Left ventricle myocardium inferior (tissue), 1 donor: ENCODE measurements at places on chromosomes 7 and 10. TPM values are rescaled to one million over a fixed set of nuclear protein-coding genes. Genes with fewer than 3 reads are reported as not detected.

DNA sequence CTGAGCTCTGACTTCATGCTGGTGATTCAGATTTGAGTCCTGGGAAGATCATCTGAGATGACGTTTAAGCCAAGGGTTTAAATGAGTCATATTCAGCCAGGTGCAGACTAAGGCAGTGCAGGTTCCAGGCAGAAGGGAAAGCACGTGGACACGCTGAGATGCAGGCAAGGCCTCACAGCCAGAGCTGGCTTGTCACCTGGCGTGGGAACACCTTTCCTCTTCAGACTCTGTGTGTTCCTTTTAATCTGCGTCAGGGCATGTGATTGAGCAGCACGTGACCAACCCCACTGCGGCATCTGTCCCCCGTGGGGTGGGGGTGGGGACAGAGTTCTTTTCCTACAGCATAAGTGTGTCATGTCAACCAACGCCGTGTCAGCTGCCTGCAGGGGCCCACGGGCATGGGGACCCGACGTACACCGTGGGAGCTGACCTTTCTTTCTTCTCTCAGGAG, 10.7 kb upstream of the IDI2 start:
- no peak overlapping the region for H3K27ac ChIP-seq
- DNase-seq = no peak
- H3K36me3 ChIP-seq = peaks cover 44% of the 10 kb centered on the region
- no peaks in the 10 kb centered on the region for H3K27me3 ChIP-seq
- no peak overlapping the region for H3K4me3 ChIP-seq

The DGKI gene
- 1.3 TPM for total RNA-seq

The COMTD1 gene
- 29.0 TPM for total RNA-seq

DNA sequence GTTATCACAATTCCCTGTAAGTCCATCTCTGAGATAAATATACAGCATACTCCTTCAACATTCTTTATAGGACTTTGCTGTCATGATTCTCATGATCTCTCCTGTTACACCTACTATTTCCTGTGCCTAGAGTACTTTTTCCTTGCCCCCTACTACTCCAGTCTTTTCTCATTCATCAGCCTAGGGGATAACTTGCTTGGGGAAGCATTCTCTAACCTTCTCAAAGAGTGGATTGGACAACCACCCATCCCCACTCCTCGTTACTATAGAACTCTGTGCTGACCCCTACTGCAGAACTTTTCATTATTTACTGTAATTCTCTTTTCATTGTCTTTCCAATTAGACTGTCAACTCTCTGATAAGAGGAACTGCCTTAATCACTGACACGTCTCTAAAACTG, 57.4 kb upstream of the TFEC start:
- no peak for DNase-seq
- no peak overlapping the region for H3K4me3 ChIP-seq
- no peaks in the 10 kb centered on the region for H3K36me3 ChIP-seq
- no peaks in the 10 kb centered on the region for H3K4me1 ChIP-seq
- no peak overlapping the region for H3K27ac ChIP-seq

The ADCYAP1R1 gene
- 2.5 TPM for total RNA-seq

DNA sequence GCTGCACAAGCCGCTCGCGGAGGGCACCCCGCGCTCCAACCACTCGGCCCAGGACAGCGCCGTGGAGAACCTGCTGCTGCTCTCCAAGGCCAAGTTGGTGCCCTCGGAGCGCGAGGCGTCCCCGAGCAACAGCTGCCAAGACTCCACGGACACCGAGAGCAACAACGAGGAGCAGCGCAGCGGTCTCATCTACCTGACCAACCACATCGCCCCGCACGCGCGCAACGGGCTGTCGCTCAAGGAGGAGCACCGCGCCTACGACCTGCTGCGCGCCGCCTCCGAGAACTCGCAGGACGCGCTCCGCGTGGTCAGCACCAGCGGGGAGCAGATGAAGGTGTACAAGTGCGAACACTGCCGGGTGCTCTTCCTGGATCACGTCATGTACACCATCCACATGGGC, 50.0 kb downstream of the FIGNL1 start:
- peaks cover 94% of the 10 kb centered on the region for H3K27me3 ChIP-seq
- H3K4me1 ChIP-seq = no peaks in the 10 kb centered on the region
- no peak overlapping the region for H3K4me3 ChIP-seq
- no peaks in the 10 kb centered on the region for H3K36me3 ChIP-seq

GRCh38 chr7:37205451-37205850, 243.2 kb downstream of the ELMO1 start:
- no peak for DNase-seq
- peaks cover 14% of the 10 kb centered on the region for H3K36me3 ChIP-seq
- no peak overlapping the region for H3K4me3 ChIP-seq
- peaks cover 34% of the 10 kb centered on the region for H3K4me1 ChIP-seq
- H3K27me3 ChIP-seq = no peaks in the 10 kb centered on the region

DNA sequence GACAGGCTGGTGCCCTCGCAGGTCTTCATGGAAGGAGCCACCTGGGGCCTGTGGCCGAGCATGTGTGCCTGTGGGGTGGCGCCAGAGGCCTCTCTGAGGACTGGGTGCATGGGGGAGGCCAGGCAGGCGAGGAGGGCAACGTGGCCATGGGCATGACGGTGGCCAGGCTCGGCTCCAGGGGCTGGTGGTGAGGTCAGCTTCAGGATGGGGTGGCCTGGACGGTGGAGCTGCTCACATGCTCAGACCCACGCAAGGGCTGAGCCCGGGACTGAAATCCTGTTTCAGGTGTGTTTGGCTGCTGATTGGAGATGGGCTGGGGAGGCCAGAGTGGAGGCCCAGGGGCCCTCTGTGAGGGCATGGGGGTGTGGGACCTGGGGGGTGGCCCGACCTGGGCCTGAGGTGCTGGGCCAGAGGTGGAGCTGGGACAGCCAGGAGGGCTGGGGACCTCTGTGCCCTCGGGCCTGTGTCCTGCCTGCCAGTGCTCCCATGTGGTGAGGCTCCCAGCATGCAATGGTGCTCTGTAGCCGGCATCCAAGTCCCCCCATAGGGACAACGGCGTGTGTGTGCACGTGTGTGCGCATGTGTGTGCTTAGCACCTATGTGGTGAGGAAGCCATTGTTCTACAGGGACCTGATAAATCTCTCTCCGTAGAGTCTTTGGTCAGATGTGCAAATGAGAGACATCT, 71.1 kb downstream of the INPP5A start:
- no peaks in the 10 kb centered on the region for H3K27me3 ChIP-seq
- H3K4me1 ChIP-seq = peaks cover 54% of the 10 kb centered on the region
- no peak for DNase-seq
- H3K36me3 ChIP-seq = no peaks in the 10 kb centered on the region

DNA sequence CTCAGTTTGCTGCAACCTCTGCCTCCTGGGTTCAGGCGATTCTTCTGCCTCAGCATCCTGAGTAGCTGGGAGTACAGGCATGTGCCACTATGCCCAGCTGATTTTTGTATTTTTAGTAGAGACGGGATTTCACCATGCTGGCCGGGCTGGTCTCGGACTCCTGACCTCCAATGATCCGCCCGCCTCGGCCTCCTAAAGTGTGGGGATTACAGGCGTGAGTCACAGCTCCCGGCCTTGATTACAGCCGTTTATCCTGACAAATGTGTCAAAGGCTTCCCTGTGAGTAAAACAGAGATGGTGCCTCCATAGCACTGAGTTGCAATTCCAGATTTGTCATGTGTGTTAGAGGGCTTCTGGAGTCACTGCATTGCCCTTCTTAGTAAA, 273.7 kb downstream of the CCDC3 start:
- H3K4me3 ChIP-seq = no peak overlapping the region
- no peaks in the 10 kb centered on the region for H3K36me3 ChIP-seq
- H3K4me1 ChIP-seq = no peaks in the 10 kb centered on the region

DNA sequence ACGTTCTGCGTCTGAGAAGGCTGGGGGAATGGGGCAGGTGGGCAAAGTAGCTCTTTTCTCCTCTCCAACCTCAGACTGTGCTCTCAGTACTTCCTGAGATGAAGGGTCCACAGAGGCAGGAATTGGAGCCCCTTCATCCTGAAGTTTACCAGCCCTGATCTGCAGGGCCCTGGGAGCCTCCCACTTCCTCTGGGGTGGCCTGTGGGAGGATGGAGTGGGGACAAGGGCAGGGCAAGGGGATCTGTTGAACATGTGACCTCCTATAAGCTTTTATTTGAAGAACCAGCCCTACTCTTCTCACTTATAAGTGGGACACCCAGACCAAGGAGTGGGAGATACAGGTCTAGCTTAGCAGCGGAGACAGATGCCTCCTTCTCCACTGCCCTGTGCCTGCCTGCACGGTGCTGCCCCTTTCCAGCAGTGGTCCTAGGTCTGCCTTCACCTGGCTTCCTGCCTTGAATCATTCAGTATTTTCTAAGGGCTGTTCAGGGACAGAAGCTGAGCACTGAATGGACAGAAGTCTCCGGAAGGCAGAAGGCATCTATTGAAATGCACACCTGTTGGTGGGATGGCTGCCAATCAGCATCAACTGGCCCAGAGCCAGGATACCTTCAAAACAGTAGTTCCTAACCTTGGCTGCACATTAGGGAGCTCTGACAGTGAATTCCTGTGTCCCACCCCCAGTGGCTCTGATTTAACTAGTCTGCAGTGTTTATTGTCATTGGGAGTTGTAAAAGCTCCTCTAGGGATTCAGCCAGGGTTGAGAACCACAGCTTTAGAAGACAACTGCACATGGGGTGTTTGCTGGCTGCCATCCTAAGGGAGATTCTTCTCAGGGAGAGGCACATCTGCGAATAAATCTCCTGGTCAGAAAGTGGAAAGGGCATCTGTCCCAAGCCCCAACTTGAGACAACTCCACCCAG, 2.7 kb upstream of the ARHGAP22 start:
- H3K36me3 ChIP-seq = no peaks in the 10 kb centered on the region
- H3K27ac ChIP-seq = peak overlapping the region; percentile 65
- peaks cover 42% of the 10 kb centered on the region for H3K4me1 ChIP-seq
- H3K27me3 ChIP-seq = peaks cover 24% of the 10 kb centered on the region

- peaks cover 4% of the 10 kb centered on the region for H3K27me3 ChIP-seq
- DNase-seq = no peak
- no peaks in the 10 kb centered on the region for H3K36me3 ChIP-seq
- H3K4me3 ChIP-seq = no peak overlapping the region
- no peaks in the 10 kb centered on the region for H3K4me1 ChIP-seq
- H3K27ac ChIP-seq = no peak overlapping the region
Observed at GRCh38 chr7:137762334-137762733, 84.4 kb downstream of the DGKI start.

The CUZD1 gene
- total RNA-seq = 0.16 TPM

DNA sequence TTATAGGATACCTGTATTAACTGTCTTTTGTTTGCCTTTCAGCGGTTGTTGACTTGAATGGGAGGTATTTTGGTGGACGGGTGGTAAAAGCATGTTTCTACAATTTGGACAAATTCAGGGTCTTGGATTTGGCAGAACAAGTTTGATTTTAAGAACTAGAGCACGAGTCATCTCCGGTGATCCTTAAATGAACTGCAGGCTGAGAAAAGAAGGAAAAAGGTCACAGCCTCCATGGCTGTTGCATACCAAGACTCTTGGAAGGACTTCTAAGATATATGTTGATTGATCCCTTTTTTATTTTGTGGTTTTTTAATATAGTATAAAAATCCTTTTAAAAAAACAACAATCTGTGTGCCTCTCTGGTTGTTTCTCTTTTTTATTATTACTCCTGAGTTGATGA, 26.6 kb downstream of the RBM17 start:
- H3K27ac ChIP-seq = peak overlapping the region; percentile 69
- DNase-seq = no peak
- peaks cover 67% of the 10 kb centered on the region for H3K36me3 ChIP-seq
- no peaks in the 10 kb centered on the region for H3K27me3 ChIP-seq

The ESYT2 gene
- total RNA-seq = 41.1 TPM

GRCh38 chr7:35702541-35702940, 7.6 kb upstream of the HERPUD2 start:
- no peaks in the 10 kb centered on the region for H3K4me1 ChIP-seq
- H3K4me3 ChIP-seq = no peak overlapping the region
- H3K27ac ChIP-seq = no peak overlapping the region
- no peaks in the 10 kb centered on the region for H3K36me3 ChIP-seq

DNA sequence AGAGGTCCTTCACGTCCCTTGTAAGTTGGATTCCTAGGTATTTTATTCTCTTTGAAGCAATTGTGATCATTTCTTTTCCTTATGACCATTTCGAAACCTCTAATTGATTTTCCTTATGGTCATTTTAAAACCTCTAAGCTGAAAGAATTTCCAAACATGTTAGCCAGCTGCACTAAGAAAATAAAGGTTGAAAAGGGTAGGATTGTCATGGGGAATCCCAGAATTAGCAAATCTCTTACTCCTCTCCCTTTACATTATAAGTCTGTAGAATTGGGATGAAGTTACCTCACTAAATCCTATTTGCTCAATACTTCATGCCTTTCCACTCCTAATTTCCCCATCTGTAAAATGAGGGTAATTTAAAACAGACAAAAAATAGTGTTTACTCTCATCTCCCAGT, 79.5 kb downstream of the FAM185A start:
- no peak for DNase-seq
- H3K36me3 ChIP-seq = peaks cover 20% of the 10 kb centered on the region
- H3K4me3 ChIP-seq = no peak overlapping the region
- no peak overlapping the region for H3K27ac ChIP-seq

DNA sequence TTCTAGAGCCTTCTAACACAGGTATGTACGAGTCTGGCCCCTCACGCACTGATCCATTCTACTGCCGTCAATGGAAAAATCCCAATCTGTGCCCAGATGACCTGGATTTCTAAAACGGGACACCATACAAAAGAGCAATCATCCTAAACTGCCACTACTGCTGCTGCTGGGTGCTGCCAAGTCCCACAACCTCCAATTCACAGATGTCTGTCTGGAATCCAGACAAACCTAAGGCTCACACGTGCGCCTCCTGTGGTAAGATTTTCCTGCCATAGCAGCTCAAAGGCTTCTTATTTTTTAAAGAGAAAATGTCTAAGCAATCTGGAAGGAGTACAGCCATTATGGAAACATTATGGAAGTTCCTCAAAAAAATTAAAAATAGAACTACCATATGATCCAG, 40.9 kb downstream of the JCAD start:
- no peaks in the 10 kb centered on the region for H3K27me3 ChIP-seq
- peaks cover 26% of the 10 kb centered on the region for H3K4me1 ChIP-seq
- H3K36me3 ChIP-seq = peaks cover 8% of the 10 kb centered on the region
- no peak for DNase-seq
- H3K4me3 ChIP-seq = no peak overlapping the region

DNA sequence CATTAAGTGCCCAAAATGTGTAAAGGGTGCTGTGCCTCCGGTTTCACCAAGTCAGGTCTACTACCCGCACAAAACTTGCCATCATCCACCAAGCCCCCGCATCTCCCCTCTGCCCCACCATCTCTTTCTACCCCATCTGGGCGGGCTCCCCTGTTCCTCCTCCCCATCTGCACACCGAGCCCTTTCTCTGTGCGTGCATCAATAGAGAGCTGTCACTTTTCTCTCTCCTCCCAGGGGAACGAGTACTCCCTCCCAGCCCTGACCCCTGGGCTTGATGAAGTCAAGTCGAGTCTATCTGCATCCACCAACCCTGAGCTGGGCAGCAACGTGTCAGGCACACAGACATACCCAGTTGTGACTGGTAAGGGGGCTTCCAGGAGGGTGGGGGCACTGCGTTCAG, 63.5 kb downstream of the PAX2 start:
- H3K4me3 ChIP-seq = no peak overlapping the region
- DNase-seq = no peak
- peaks cover 97% of the 10 kb centered on the region for H3K27me3 ChIP-seq
- H3K4me1 ChIP-seq = no peaks in the 10 kb centered on the region
- no peaks in the 10 kb centered on the region for H3K36me3 ChIP-seq

GRCh38 chr10:28631896-28632583, 45.3 kb upstream of the BAMBI start:
- DNase-seq = no peak
- H3K27ac ChIP-seq = no peak overlapping the region
- peaks cover 12% of the 10 kb centered on the region for H3K27me3 ChIP-seq

GRCh38 chr7:20861468-20861867, 74.8 kb upstream of the SP8 start:
- H3K4me3 ChIP-seq = no peak overlapping the region
- peaks cover 5% of the 10 kb centered on the region for H3K27me3 ChIP-seq
- H3K27ac ChIP-seq = no peak overlapping the region
